T-helper 17 cell (primary cell): ENCODE measurements at places on chromosomes 13 and 19.

GRCh38 chr13:20489185-20489820 lies 36.4 kb downstream of the CRYL1 start:
- H3K4me3 ChIP-seq: no peak overlapping the region
- H3K27ac ChIP-seq: peak overlapping the region; percentile 37
- H3K27me3 ChIP-seq: no peaks in the 10 kb centered on the region
- peaks cover 8% of the 10 kb centered on the region for H3K4me1 ChIP-seq
- H3K36me3 ChIP-seq: peaks cover 4% of the 10 kb centered on the region
- no peak for DNase-seq

DNA sequence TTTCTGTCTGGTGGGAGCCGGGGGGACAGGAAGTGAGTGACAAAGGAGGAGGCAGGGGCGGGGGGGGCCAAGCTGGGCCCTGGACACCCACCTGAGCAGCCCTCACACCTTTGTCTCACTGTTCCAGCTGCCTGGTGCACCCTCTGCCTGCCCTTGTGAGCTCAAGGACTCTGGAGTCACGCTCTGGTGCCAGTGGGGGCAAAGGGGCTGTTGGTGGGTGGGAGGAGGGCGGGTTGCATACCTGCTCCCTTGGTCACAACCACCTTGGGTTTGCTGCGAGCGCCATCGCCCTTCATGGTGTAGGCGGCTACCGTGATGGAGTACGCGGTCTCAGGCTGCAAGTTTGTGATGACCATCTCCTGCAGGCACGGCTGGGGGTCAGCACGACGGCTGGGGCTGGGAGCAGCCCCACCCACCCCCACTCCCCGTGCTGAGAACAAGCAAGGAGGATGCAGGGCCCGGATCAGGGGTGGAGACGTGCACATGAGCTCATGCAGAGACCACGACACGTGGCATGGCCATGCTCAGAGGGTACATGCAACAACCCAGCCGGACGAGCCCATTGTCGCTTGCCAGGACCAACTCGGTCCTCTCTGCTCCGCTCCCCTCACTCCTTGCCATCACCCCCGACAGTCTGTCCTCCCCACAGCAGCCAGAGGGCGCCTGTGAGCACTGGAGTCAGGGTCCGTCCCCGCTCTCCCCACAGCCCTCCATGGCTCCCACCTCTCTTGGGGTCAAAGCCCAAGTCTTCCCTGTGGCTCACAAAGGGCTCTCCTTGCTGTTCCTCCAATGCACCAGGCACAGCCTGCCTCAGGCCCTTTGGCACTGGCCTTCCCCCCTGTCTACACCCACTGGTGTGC lies 114.9 kb downstream of the PTPRS start:
- no peak overlapping the region for H3K27ac ChIP-seq
- DNase-seq: no peak
- H3K4me3 ChIP-seq: no peak overlapping the region

DNA sequence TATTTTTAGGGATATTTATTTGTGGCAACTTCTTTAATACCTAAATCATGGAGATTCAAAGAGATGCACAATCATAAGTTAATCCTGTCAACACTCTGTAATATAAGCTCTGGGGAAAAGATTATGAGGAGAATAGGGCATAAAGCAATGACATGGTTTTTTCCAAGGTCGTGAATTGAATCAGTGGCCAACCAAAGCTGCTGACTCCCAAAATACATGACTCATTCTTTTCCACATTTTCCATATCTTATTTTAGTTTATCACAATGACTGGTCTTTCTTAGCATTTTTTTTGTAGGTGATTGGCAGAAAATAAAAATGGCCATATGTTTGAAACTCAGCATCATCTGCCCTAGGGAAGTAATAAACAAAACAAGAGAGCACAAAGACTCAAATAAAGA lies 28.5 kb upstream of the RBM26 start:
- DNase-seq: no peak
- H3K4me3 ChIP-seq: no peak overlapping the region
- H3K27ac ChIP-seq: no peak overlapping the region
- no peaks in the 10 kb centered on the region for H3K4me1 ChIP-seq
- H3K27me3 ChIP-seq: no peaks in the 10 kb centered on the region
- no peaks in the 10 kb centered on the region for H3K36me3 ChIP-seq

DNA sequence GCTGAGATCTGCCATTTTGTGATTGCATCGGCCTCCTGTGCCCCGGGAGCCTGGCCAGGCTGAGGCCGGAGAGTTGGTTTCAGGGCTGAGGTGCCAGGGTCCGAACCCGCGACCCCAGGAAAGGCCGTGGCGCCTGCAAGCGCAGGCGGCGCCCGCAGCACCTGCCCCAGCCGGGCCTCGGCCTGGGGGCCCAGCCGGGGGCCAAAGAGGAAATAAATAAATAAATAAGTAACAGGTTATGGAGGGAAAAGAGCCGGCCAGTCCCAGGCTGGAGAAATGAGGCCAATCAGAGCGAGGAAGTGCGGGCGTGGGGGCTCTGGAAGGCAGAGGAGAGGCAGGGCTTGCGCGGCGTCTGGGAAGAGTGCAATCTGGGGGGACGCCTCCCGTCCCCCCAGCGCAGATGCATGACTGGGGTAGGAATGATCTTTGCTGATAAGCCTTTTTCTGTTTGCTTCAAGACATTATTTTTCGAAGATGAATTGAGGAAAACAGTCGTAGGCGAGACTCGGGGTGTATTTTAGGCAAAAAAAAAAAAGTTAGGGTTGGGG lies 145.6 kb upstream of the ZNF536 start:
- DNase-seq: no peak
- H3K36me3 ChIP-seq: peaks cover 14% of the 10 kb centered on the region
- H3K27me3 ChIP-seq: peaks cover 65% of the 10 kb centered on the region
- peak overlapping the region; percentile 92 for H3K4me3 ChIP-seq
- peaks cover 20% of the 10 kb centered on the region for H3K4me1 ChIP-seq

DNA sequence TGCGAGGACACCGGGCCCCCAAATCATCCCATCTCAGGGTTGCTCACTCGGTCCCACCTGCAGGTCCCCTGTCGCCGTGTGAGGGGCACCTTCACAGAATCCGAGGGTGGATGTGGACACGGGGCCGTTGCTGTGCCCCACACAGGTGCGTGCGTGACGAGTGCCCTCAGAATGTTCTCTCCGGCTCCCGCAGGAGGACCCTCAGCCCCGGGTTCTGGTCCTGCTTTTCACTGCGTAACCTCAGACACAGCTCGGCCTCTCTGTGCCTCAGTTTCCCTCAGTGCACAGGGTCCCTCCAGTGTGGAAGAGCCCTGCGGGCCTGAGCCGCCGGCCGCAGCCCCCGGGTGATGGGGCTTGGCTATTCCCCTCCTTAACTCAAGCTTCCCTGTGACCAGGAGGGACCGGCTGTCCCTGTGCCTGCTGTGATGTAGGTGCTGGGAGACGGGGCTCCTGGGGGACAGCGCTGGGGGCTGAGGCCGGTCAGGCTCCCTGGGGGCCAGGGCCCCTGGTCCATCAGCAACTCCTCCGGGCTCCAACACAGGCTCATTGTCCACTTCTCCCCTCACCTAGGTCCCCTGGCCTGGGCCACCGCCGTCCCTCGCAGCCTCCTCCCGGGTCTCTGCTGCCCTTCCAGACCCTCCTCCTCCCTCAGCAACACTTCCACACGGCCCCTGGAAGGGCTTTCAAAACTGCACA lies 4.8 kb downstream of the SHC2 start:
- H3K27me3 ChIP-seq: peaks cover 6% of the 10 kb centered on the region
- H3K36me3 ChIP-seq: no peaks in the 10 kb centered on the region
- H3K4me1 ChIP-seq: no peaks in the 10 kb centered on the region

GRCh38 chr19:2423915-2424685 lies 3.3 kb downstream of the TIMM13 start:
- H3K4me1 ChIP-seq: peaks cover 8% of the 10 kb centered on the region
- no peak overlapping the region for H3K27ac ChIP-seq
- H3K36me3 ChIP-seq: peaks cover 2% of the 10 kb centered on the region
- H3K27me3 ChIP-seq: no peaks in the 10 kb centered on the region

- H3K27ac ChIP-seq: no peak overlapping the region
- H3K36me3 ChIP-seq: no peaks in the 10 kb centered on the region
- no peak for DNase-seq
- H3K4me1 ChIP-seq: peaks cover 9% of the 10 kb centered on the region
Measured at GRCh38 chr13:32019612-32020233, 11.9 kb upstream of the FRY start.

DNA sequence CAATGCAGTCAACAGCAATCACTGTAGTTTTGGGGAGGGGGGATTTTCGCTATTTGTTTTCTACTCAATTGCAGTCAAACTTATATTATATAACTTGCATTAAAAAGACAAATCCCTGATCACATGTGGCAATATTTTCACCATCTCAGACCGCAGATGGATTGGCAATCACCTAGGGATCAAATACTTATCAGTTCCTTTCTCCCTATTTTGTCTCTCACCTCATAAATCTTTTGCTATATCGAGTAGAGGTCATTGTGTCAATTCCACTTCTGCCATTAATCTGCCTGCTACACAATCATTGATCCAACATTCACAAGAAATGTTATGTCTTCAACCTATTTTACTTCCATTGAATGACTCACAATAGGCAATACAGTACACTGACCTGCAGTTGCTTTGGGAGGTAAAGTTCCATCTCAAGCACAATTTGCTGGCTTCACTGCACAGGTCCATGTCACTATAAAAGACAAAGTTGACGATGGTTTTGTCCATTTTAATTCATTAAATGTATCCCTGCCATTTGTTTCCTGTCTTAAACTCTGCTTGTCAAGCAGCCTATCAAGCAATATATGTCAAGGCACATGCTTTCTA lies 415.8 kb upstream of the PCDH9 start:
- no peak overlapping the region for H3K4me3 ChIP-seq
- no peak for DNase-seq
- no peaks in the 10 kb centered on the region for H3K27me3 ChIP-seq
- H3K36me3 ChIP-seq: no peaks in the 10 kb centered on the region
- H3K27ac ChIP-seq: no peak overlapping the region

DNA sequence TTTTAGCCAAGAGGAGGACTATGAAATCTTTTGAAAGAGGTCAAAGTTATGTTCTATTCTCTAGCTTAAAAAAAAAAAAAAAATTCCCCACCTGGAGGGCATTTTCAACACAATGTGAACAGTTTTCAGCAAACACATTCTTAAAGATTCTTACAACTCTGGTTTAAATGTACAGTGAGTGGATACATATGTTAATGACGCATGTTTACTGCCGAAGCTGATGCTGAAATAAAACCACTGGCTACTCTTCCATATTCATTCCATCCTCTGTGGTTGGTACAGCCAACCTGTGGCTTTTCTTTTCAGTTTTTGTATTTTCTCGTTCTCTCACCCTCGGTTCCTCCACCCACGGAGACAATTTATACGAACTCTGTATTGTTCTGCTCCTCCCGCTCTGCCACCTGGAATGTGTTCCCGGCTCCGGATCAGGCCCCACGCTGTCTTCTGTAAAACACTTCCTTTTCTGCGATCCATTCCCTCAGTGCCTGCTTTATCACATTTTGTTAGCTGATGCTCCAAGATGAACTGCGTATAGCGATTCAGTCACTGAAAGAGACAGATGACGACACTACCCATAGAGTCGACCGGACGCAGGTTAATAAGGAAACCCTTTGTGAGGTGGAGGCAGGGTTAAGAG lies 466.4 kb upstream of the ARGLU1 start:
- H3K27me3 ChIP-seq: no peaks in the 10 kb centered on the region
- no peaks in the 10 kb centered on the region for H3K36me3 ChIP-seq
- no peaks in the 10 kb centered on the region for H3K4me1 ChIP-seq

- no peaks in the 10 kb centered on the region for H3K27me3 ChIP-seq
- no peak for DNase-seq
- no peaks in the 10 kb centered on the region for H3K4me1 ChIP-seq
- H3K36me3 ChIP-seq: no peaks in the 10 kb centered on the region
- no peak overlapping the region for H3K27ac ChIP-seq
Measured at GRCh38 chr13:81283561-81283960, 942.6 kb upstream of the SPRY2 start.

DNA sequence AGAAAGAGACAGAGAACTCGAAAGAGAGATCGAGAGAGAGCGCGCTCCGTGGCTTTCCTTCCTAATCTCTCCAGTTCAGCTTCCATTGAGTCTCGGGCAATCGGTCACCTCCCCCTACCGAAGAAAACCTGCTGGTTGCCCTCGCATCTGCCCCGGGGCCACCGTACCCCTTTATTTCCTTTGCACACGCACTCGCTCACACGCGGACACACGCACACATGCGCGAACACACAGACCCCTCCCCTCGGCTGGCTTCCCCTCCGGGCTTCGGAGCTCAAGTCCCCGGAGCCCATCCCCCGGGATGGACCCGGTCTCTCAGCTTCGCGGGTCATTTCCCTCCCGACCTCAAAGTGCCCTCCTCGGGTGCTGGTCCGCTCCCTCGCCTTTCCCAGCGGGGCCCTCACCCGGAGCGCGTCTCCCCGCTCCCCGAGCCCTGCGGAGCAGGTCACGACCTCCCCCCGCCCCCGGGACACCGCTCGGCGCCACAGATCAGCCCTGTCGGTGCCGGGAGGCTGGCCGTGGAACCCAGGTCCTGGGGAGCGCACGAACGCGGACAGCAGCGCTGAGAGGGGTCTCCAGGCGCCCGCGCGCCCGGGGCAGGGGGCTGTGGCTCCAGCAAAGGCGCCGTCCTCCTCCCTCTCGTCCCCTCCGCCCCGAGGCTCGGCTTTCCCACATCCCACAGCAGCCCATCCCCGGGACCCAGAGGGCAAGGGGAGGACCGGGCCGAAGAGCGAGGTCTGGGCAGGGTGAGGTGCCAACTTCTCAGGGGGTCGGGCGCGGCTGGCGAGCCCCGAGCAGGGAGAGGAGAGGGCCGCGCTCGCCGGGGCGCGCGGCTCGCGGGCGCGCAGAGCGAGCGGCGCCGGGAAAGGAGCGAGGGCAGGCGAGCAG lies 1.8 kb downstream of the DACH1 start:
- H3K27me3 ChIP-seq: peaks cover 38% of the 10 kb centered on the region
- peaks cover 6% of the 10 kb centered on the region for H3K4me1 ChIP-seq
- no peak overlapping the region for H3K4me3 ChIP-seq

DNA sequence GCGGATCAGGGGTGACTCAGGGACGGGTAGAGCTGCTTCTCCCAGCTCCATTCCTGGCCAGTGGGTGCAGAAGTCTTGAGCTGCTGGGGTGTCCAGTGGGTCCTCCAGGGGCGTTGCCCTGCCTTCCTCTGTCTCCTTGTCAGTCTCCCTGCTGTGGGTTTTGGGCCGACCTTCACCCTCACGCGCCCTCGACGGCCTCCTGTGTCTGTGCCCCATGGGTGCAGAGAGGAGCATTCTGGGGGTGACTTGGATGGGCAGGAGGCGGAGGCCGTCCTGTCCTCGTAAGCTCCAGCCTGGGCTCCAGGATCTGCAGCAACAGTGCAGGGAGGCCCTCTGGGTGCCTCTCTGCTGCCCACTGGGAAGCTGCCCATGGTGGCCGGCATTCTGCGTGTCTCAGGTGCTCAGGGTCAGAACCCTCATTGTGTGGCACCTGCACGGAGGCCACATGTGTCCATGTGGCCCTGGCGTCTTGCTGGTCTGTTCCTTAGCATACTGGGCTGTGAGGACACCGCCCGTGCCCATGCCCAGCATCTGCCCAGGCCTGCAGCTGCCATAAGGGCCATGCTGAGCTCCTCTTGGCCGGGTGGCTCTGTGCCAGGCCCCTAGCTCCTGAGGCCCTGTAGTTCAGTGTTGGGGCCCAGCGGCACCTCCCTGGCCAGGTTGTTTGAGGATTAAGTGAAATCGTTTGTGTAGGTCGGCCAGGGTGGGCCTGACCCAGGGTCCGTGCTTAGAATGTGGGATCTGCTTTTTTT lies 17.3 kb downstream of the DOT1L start:
- H3K4me1 ChIP-seq: peaks cover 15% of the 10 kb centered on the region
- H3K27ac ChIP-seq: no peak overlapping the region
- DNase-seq: no peak
- H3K4me3 ChIP-seq: no peak overlapping the region
- no peaks in the 10 kb centered on the region for H3K27me3 ChIP-seq
